ENCODE measurements at places on chromosomes 2 and 18.

DNA sequence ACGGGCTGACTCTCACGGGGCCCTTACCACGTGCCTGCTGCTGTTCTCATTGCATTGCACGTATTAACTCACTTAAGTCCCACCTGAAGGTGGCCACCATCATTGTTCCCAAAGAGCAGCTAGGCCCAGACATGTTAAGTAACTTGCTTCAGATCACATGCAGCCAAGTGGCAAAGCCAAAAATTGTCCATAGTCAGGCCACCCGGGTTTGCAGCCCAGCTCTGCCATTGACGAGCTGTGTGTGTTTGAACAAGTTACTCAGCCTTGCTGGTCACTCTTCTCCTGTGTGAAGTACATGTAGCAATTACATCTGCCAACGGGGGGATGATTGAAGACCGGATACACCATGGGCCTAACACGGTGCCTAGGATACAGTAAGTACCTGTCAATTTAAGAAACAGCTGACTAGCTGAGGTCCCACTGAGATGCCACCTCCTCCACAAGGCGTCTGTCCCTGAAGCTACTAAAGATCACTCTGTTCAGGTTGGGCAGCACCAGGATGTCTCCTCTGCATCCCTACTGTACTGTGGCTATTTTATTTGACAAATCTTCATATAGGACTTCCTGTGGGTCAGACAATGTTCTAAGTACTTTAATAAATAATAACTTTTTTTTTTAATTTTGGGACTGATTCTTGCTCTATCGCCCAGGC, 154.2 kb upstream of the MYCN start:
- no peak for DNase-seq

GRCh38 chr2:45533771-45534170, 77.3 kb downstream of the SRBD1 start:
- no peak for DNase-seq

GRCh38 chr2:171227066-171227782, 66.5 kb upstream of the TLK1 start:
- DNase-seq: no peak

DNA sequence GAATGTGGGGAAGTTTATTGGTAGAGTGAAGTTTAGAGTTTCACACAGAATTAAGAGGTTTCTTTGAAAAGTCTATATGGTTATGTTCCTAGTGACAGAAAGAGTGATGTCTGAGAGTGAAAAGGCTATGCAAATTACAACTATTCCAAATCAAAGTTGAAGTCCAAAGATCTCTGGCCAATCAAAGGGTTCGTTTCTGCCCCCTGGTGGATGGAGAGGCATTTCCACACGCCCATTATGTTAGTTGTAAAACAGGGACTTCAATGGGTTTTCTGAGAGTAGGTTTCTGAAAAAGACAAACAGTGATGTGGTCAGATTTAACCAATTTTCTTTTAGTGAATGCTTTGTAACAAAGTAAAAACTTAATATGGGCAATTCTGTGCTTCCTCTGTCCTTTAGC, 441.5 kb upstream of the POU3F3 start:
- DNase-seq: no peak

DNA sequence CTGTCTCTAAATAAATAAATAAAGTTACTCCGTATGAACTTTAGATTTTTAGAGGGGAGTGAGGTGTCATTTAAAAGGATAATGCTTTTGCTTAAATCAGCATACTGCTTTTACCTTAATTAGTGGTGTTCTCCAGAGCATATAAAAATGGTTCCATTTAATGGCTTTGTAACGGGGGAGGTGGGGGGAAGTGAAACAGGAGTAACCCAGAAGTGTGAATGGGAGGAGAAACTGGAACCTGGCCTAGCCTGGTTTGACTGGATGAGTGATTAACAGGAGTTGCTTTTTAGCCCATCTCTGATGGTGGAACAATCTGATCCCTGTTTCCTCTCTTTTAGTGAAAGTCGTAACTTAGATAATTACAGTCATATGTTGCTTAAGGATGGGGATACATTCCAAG, 1.6 kb downstream of the CNDP2 start:
- no peak for DNase-seq

DNA sequence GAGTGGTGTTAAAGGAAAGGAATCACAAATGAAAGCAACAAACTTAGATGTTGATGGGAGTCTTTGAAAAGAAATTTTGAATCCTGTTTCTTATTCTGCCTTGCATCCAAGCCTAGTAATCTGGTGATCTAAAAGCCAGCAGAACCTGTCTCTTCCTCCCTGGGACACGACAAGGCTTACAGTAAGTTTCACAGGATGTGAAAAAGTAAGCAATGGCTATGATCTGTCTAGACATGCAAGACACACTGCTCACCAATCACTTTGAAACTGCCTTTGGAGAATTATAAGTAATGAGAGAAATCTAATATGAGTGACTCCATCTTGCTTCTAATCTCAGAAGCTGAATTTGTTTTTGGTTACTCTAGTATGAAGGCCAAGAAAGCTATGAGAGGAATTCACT, 103.7 kb downstream of the KCNH7 start:
- no peak for DNase-seq

DNA sequence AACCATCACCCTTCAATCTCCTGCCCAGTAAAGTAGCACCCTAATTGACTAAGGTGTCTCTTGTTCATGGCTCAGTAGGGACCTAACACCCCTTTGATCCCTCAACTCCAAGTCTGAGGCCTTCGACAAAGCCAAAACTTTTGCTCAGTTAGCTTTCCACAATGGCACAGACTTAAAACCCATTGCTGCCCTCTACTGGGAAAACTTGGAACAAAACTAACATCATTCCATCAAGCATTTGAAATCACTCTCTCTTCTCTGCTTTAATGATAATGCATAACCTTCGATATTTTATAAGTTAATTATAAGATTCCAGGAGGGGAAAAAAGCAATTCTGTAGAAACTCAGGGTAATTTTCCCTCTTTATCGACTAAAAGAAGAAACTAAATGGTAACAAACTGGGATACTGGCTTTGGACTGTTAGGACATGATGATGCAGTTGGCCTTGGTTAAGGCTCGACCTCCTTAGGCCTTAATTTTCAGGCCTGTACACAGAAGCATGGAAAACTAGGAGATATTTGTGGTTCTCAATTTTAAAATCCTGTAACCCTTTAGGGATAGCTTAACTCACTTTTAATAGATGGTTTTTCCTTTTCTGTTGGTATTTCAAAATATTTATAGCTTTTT, 127.8 kb downstream of the STK39 start:
- DNase-seq: no peak

- DNase-seq: no peak
Observed at GRCh38 chr2:17166506-17166905, 351.7 kb downstream of the RAD51AP2 start.

DNA sequence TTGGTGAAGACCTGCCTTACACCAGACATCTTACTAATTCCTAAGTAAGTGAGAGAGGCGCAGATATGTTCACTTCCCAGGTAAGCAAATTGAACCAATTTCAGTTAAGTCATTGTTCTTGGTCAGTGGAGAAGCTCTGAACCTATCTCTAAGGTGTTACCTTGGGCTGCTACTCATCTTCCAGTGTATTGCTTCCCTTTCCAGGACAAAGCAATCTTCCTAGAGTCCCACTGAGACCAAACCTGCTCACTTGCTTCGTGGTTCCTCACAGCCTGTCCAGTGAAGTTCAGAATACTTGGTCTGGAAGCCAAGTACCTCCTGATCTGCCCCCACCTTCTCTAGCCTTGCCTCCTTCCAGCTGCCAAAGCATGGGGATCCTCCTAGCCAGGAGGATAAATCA, 22.5 kb upstream of the GBX2 start:
- no peak for DNase-seq

DNA sequence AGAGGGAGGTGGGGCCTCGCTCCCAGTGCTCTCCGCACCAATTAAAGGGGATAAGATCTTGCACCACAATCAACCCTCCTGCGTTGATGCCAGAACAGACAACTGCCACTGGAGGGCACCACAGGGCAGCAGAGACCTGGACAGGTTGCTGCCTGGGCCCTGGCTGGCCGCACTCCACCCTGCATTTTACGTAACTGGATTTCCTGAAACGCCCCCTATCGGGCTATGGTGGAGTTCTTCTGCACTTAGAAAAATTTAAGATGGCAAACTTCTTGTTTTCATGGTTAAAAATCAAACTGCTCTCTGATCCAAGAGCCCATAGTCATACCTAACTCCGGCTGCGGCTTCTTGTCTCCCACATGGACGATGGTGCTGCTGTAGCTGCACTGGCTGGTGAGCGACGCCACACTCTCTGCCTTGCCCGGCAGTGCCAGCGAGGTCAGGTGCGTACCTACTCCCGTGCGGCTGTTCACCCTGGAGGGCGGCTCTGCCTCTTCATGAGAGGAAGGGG, 16.8 kb upstream of the HES6 start:
- DNase-seq: peak; percentile 62

GRCh38 chr2:236689393-236689700, 119.7 kb downstream of the ACKR3 start:
- no peak for DNase-seq

DNA sequence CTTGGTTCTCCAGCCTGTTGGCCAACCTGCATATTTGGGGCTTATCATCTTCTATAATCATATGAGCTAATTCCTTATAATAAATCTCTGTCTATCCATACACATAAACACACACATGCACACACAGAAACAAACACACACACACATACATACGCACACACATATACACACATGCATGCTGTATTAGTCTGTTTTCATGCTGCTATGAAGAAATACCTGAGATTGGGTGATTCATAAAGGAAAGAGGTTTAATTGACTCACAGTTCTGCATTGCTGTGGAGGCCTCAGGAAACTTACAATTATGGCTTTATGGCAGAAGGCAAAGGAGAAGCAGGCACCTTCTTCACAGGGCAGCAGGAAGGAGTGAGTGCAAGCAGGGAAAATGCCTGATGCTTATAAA, 707.4 kb upstream of the CDH2 start:
- DNase-seq: no peak

- DNase-seq: no peak
Observed at GRCh38 chr2:95329891-95330793, 33.0 kb downstream of the KCNIP3 start.

DNA sequence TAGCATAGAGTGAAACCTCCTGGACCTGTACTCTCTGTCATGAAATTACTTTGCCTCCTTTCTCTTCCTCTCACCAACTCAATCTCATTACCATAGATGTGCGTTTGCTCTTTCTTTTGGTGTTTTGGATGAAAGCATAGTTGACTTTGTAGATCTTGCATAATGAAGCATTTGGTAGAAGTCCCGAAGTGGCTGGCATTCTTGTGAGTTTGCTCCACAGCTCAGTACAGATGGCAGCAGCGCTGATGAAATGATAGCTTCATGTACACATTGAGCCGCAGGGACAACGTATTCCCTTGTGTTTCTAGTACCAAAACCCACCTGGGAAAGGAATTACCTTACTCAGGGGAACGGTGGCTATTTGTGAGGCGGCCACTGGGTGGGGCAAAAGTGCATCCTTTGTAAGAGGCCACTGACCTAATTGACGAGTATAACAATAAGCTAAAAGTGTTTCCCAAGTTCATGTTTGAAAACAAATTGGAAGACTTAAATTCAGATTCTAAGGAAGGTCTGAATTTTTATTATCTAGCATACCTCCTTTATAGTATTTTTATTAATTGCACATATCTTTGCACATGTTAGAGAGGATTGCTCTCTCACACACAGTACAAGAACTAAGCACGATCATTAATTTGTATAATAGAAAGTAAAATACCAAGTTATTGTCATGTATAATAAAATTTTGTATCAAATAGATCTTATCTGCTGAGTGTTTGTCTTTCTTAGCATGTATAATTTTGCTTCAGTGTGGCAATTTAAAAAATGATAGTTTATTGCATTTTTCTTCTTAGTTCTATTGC, 25.4 kb upstream of the CDH7 start:
- DNase-seq: no peak

- no peak for DNase-seq
Observed at GRCh38 chr18:1559563-1559962, 654.9 kb downstream of the ADCYAP1 start.

DNA sequence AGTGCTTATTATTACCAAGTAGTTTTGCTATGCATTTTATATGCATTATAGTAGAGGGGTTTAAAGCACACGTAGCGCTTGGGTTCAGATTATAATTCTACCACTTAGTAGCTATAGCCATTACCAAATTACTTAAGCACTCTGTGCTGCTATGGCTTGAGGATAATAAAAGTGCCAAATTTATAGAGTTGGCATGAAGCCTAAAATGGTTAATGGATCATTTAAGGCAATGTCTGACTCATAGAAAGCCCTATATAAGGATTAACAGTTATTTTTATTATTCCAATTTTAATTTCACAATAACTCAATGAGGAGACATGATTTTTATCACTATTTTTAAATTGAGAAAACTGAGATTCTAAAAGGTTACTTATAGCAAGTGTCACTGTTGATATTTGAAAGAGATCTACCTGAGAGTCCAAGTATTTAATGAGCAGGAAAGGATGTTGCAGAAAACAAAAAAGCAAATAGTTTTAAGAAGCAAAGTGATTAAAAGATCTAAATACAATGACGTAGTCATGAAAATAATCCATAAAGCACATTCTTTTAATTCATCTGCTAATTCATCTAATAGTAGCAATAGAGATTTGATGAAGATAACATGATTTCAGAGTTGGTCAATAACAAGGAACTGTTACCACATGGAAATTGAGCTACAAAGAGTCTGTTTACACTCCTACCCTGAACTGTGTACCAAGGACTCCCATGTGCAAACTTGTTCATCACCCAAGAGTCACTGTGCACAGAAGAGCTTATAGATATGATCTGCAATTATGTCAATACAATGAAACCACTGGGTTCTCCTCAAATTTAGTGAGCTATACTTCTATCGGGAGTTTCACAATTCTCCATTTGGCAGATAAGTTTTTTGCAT, 78.8 kb upstream of the DTNA start:
- no peak for DNase-seq

Data from left ventricle myocardium inferior (tissue), 1 donor.